ENCODE measurements at places on chromosomes 12 and 14. TPM values are rescaled to one million over a fixed set of nuclear protein-coding genes. Genes with fewer than 3 reads are reported as not detected.

The FGD4 gene
- total RNA-seq, result 4.2 TPM

The C12orf56 gene
- 0.40 TPM for total RNA-seq

DNA sequence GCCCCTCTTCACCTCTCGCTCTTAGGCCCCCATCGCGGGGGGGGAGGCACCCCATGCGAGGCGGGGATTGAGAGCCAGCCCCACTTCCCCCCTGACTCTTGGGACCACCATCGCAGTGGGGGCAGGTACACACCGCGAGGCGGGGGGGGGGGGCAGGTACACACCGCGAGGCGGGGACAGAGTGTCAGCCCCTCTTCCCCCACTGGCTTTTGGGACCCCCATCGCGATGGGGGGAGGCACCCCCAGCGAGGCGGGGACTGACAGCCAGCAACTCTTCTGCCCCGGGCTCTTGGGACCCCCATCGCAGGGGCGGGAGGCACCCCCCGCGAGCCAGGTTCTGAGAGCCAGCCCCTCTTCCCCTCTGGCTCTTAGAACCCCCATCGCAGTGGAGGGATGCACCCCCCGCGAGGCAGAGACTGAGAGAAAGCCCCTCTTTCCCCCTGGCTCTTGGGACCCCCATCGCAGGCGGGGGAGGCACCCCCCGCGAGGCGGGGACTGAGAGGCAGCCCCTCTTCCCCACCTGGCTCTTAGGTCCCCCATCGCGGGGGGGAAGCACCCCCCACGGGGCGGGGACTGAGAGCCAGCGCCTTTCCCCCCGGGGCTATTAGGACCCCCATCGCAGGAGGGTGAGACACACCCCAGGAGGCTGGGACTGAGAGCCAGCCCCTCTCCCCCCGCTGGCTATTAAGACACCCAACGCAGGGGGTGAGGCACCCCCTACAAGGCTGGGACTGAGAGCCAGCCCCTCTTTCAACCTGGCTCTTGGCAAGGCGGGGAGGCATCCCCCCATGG is 196.5 kb upstream of the PZP start:
- DNase-seq, result no peak

- no peak for DNase-seq
These were observed 70.2 kb upstream of the SLC38A2 start for GRCh38 chr12:46442738-46443137.

DNA sequence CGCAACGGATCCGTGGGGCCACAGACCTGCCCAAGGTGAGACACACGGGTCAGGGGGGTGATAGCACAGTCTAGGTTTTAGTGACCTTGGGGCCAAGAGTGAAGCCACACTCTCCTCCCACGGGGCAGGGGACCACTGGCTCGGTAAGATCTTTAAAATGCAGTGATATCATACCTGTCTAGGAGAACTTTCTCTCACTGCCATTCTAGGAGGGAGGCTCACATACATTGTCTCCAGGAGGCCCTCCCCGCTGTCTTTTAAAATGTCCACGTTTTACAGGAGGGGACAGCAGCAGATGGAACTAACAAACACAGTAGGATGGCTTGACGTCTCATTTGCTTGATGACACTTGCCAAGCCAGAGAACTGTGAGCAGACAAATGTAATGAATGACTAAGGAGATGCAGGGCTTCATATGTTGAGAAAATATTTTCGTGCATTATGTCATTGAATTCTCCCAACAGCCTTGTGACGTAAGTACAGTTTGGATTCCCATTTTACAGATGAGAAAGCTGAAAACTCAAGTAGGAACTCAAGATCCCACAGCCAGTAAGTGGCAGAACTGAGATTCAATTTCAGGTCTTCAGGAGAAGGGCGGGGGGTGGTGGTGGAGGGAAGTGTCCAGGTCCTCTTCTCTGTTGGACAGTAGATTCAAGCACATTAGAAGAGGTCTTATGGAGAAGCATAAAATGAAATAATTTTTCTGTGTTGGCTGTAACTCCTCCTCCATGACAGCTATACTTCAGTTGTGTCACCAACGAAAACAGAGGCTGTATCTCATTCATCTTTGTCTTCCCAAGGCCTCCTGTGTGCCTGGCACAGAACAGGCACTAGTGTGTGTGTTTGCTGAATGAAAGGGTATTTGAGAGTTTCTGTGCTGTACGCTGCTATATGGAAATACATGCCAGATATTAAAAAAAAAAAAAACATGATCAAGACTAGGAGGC is 2.1 kb downstream of the VASH1 start:
- DNase-seq, result no peak

- no peak for DNase-seq
These were observed 1.3 kb upstream of the OAS3 start for GRCh38 chr12:112936927-112937326.

- peak; percentile 28 for DNase-seq
These were observed 28.0 kb downstream of the VPS37B start for GRCh38 chr12:122867691-122868461.

- DNase-seq, result no peak
These were observed 238.1 kb downstream of the FBXL14 start for GRCh38 chr12:1356285-1356684.

GRCh38 chr12:108473400-108474055 is 41.5 kb upstream of the FICD start:
- no peak for DNase-seq

GRCh38 chr12:32217354-32218310 is 111.0 kb downstream of the BICD1 start:
- DNase-seq, result no peak

The REM2 gene
- 0.37 TPM for total RNA-seq

DNA sequence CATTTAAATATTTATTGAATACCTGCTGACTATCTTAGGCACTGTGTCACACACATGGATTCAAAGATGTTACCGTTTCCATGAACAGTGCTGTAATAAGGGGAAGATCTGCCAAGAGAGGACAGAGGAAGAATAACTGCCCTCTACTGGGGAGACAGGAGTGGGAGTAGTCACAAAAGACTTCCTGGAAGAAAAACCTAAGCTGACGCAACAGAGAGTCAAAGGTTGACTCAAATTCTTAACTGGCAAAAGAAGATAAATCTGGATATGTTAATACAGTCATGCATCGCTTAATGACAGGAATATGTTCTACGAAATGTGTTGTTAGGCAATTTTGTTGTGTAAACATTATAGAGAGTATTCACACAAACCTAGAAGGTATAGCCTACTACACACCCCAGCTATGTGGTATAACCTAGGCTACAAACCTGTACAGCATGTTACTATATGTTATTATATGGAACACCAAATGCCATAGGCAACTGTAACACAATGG is 51.5 kb downstream of the DCAF5 start:
- DNase-seq, result peak; percentile 81

The TAS2R7 gene
- total RNA-seq, result not detected

The ADCY4 gene
- 0.40 TPM for total RNA-seq

GRCh38 chr14:60233251-60233650 is 15.8 kb upstream of the PPM1A start:
- no peak for DNase-seq

GRCh38 chr14:102020058-102020971 is 55.9 kb downstream of the DYNC1H1 start:
- DNase-seq, result no peak

The SELPLG gene
- total RNA-seq, result not detected

The IRAK3 gene
- 0.89 TPM for total RNA-seq

The MANSC1 gene
- total RNA-seq, result 2.7 TPM

The SERPINA4 gene
- total RNA-seq, result not detected

The CCDC38 gene
- 0.89 TPM for total RNA-seq

GRCh38 chr14:24098927-24099813 is 5.1 kb downstream of the PCK2 start:
- DNase-seq, result no peak

All from NCI-H460 (cell line).